DMS 273 treated with DMSO at 0.1 percent for 48 hours (cell line): ENCODE measurements at places on chromosomes 3 and 15.
A peak's percentile ranks its signal among the peaks of the same experiment; 100 is the strongest.

- no peak for DNase-seq
Measured at GRCh38 chr3:54146506-54147239, 24.3 kb downstream of the CACNA2D3 start.

DNA sequence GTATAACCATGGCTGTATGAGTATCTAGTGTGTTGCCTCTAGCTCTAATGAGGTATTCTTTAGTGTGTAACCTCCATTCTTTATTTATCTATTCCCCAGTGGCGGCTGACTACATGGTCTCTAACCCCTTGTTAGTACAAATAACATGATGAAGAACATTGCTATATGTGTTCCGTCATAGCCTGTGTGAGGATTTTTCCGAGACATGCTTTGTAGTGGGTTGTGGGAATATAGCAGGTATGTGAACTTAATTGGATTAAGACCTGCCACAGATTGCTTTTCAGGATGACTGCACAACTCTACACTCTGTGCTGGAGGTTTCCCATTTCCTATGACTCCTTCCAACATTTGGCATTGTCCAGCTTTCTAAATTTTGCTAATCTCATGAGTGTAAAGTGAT, 563.4 kb downstream of the ROBO1 start:
- DNase-seq: no peak

DNA sequence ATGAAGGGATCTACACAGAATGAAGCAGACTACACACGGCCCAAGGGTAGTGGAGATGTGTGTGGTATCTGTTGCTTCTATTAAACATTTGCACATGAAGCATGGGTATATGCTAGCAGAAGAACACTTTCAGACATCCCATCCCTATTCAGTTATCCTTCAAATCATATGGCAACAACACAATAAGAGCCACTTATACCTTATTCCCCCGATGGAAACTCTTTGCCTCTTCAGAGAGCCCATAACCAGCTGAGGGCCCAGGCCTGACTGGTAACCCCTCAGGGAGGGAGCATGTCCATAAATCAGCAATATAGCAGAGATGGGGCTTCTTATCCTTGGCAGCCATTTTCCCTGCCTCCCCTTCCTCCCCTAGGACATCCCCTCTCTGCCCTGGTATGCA, 210.6 kb downstream of the FHIT start:
- no peak for DNase-seq

- DNase-seq: peak; percentile 67
Measured at GRCh38 chr3:170470063-170471016, 51.7 kb downstream of the CLDN11 start.

DNA sequence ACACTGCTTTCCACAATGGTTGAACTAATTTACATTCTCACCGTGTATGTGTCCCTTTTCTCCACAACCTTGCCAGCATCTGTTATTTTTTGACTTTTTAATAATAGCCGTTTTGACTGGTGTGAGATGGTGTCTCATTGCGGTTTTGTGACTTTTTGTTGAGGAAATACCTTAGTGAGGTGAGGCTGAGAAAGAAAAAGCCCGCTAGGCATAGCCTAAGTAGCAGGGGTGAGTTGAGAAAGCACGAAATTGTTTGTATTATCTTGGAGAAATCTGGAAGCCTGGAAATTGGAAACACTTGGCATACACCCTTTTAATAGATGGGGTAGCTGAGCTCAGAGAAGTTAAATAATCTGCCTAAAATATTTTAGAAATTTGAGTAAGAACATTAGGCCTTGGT, 61.5 kb upstream of the CFAP161 start:
- DNase-seq: no peak

GRCh38 chr3:160133757-160134156, 91.5 kb upstream of the C3orf80 start:
- no peak for DNase-seq

DNA sequence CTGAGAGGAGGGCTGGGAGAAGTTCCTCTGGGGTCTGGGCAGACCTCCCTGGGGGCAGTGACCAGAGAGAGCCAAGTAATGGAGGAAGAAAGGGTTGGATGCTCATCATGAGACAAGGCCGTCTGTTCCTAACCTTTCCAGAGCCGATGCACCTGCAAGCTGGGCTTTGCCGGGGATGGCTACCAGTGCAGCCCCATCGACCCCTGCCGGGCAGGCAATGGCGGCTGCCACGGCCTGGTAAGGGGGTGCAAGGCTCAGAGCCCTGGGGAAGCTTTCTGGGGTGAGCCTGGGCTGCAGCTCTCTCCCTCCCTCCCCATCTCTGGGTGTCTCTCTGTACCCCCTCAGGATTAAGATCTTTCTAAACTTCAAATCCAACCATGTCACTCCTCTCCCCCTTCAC, 16.4 kb downstream of the STAB1 start:
- no peak for DNase-seq

DNA sequence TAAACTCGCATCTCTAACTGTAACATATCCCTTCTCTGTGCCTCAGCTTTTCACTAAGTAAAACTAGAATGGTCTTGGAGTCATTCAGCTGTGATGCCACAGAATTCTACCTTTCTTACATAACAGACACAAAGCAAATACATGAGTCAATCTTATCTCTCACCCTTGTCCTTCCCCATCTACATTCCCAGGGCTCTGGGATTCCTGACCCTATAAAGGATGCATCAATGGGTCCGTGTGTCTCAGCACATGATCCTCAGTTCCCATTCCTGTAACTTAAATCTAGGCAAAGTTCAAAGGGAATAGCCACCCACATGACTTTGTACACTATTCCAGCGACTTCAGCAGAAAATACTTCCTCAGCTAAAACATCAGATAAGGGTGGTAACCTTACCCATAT, 11.8 kb upstream of the ARL8B start:
- no peak for DNase-seq

- no peak for DNase-seq
Measured at GRCh38 chr15:39075756-39076341, 505.0 kb upstream of the THBS1 start.

DNA sequence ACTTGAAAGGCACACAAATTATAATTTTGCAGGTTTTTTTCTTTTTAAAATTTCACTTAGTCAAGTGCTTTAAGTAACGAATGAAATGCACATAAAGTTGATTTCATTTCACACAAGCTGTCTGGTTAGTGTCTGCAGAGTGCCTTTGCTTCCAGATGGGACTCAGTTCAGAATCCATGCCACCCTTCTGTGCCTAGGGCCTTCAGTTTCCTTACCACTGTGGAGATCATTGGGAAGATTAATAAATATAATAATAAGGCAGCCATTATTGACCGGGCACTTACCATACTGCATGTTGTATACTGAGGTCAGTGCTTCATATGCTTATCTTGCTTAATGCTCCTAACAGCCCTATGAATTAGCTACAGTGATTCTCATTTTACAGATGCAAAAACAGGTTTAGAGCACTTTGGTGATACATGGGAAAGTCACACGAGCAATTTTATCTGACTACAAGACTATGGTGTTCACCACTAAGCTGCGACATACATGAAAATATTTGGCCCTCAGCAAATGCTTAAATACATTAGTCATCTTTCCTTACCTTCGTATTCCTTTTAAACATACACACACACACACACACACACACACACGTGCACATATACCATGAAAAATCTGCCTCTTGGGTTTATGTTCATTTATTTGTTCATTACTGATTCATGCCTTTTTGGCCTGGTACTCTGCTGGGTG, 3.1 kb downstream of the NMNAT3 start:
- no peak for DNase-seq

- DNase-seq: no peak
Measured at GRCh38 chr3:25593001-25593400, 71.7 kb downstream of the TOP2B start.

- no peak for DNase-seq
Measured at GRCh38 chr15:78069052-78069414, 8.5 kb downstream of the TBC1D2B start.

DNA sequence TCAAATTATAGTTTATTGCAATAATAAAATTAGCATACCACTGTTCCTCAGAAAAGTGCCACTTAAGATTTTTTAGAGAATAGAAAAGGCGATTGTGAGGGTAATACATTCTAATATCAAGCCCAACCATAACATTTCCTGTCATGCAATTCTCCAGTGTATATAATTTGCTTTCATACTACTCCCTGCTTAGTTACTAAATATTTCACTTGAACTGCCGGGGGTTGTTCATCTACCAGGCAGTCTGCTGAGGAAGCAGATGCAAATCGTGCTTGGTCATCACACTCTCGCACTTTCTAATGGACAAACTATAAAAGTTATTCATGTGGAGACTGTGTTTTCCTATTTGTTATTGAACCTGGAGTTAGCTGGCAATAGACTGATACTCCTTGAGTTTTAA, 645.6 kb upstream of the CBLB start:
- no peak for DNase-seq

GRCh38 chr3:22007368-22007767, 256.4 kb upstream of the ZNF385D start:
- DNase-seq: no peak
